Heart left ventricle (tissue), 16 donors: ENCODE measurements at places on chromosomes 3 and 15.

- DNase-seq, result no peak
These were observed 9.0 kb downstream of the UROC1 start for GRCh38 chr3:126508564-126508964.

GRCh38 chr3:97432914-97433313 lies 331.6 kb upstream of the ARL6 start:
- DNase-seq, result no peak

GRCh38 chr15:90230071-90230494 lies 3.7 kb downstream of the CIB1 start:
- no peak for DNase-seq

GRCh38 chr3:33746416-33747116 lies 28.5 kb upstream of the CLASP2 start:
- DNase-seq, result no peak

GRCh38 chr15:65376767-65377104 lies 1.1 kb downstream of the IGDCC3 start:
- DNase-seq, result no peak

- peak; percentile 60 for DNase-seq
These were observed 13.8 kb downstream of the ATP10A start for GRCh38 chr15:25849157-25849921.

- DNase-seq, result no peak
These were observed 29.7 kb downstream of the PRR23E start for GRCh38 chr3:127222664-127223063.

DNA sequence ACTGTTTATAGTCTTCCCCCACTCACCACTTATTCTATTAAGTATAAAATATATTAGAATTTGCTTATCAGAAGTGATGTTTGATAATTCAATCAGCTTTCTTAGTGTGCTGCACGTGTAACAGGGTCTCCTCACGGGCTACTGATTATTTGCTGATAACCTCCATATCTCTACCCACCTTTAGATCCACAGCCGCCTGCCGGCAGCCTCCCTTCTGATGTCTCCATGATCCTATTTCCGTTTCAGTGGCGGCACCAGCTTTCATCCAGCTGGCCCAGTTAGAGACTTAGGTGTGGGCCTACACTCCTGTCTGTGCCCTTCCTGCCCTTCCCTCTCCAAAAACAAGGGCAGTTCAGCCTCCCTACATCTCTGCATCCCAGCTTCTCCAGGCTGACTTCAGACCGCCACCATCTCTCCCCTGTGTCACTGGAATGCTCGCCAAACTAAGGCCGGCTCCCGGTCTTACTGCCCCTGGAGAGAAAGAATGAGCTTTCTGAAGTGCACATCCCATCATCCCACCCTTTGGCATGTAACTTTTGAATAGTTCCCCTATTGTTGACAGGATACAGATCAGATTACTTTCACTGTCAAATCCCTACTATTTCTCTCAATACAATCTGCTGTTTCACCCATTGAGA lies 76.6 kb upstream of the PRTG start:
- no peak for DNase-seq

DNA sequence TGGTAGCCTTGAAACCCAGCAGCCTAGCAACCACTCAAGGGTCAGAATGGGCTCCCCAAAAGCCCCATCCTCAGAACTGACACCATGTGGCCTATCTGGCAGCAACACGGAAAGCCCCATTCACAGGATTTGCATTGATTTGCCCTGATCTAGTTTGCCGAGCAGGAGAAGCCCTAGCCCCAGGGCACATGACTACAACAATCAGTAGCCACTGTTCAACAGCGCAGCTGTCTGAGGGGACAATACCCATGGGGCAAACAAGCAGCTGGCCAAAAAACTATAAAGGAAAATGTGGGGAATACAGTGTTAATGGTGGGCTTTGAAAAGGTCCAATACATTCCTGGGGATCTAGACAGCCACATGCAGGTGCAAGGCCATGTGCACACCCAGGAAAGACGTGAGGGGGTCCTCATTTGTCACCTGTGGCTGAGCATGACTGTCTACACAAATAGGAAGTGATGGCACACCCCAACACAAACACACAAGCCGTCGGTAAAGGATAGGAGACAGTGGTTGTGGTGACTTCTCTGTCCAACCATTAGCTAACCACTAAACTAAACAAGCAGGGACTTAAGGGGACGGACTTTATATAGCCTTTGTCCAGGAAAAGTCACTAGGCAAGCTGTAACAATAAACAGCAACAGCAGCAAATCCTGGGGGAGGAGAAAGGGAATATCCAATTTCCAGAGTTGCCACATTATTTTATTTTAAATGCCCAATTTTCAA lies 113.7 kb downstream of the LRIG1 start:
- DNase-seq, result no peak

GRCh38 chr15:91102546-91103330 lies 2.7 kb downstream of the SV2B start:
- DNase-seq, result no peak

DNA sequence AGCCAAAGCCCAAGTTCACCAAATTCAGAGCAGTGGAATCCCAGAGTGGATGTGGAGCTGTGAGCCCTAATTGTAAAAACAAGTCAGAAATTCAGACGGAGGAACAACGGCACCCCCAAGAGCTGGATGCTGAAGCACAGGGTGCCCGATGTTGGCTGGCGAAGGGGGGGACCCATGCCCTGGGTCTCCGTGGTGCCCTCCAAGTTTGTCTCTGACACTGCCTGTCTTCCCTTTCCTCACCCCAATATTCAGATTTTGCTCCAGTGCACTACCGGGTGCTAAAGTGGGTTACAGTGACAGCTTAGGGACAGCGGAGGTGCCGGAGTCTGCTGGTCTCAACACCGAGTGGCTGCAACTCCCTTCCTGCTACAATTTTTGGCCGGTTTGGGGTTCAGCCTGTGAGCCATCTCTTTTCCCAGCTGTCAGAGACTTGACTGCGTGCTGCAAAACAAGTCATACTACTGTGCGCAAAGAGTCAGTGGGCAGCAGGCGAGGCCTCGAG lies 6.6 kb downstream of the GRIP2 start:
- DNase-seq, result peak; percentile 49

- no peak for DNase-seq
These were observed 34.9 kb downstream of the SPATA12 start for GRCh38 chr3:57095363-57095762.

GRCh38 chr3:147472846-147473245 lies 63.7 kb downstream of the ZIC1 start:
- DNase-seq, result no peak

- no peak for DNase-seq
These were observed 222.9 kb downstream of the DTWD1 start for GRCh38 chr15:49843725-49844124.

- no peak for DNase-seq
These were observed 338.0 kb upstream of the KCNH8 start for GRCh38 chr3:18810306-18810661.

DNA sequence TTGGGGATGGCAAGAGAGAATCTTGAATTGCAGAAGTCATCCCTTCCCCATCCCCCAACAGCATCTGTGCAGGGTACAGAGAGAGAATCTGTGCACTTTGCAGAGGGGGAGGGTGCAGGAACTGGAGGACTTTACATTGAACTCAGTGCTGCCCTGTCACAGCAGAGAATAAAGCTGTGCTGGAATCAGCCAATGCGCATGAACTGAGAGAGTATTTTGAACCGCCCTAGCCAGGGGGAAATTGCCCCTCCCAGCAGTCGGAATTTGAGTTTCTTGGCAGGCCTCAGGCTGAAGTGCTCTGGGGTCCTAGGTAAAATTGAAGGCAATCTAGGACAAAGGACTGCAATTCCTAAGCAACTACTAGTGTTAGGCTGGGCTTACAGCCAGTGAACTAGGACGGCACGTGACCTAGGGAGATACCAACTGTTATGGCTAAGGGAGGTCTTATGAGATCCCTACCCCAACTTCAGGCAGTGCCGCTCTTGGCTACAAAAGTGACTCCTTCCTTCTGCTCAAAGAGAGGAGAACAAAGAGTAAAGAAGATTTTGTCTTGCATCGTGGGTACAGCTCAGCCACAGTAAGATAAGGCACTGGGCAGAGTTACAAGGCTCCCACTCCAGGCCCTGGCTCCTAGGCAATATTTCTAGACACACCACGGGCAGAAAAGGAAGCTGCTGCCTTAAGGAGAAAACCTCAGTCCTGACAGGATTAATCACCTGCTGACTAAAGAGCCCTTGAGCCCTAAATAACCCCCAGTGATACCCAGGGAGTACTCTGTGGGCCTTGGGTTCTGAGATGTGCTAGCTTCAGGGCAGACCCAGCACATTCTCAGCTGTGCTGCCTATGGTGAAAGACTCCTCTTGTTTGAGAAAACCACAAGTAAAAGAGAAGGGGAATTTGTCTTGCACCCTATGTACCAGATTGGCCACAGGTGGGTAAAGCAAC lies 300.5 kb upstream of the ALCAM start:
- no peak for DNase-seq

DNA sequence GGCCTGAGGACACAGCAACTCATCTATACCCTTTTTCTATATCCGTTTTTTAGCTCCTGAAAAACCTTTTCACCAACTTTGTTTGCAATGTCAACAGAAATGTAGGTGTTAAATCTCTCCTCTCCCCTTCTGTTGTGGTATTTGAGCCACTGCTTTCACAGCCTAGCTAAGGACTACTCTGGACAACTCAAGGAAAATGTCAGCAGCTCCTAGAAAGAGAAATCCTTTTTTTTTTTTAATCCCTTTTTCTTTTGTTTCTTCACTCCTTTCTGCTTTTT lies 176.6 kb downstream of the KLHL25 start:
- no peak for DNase-seq

DNA sequence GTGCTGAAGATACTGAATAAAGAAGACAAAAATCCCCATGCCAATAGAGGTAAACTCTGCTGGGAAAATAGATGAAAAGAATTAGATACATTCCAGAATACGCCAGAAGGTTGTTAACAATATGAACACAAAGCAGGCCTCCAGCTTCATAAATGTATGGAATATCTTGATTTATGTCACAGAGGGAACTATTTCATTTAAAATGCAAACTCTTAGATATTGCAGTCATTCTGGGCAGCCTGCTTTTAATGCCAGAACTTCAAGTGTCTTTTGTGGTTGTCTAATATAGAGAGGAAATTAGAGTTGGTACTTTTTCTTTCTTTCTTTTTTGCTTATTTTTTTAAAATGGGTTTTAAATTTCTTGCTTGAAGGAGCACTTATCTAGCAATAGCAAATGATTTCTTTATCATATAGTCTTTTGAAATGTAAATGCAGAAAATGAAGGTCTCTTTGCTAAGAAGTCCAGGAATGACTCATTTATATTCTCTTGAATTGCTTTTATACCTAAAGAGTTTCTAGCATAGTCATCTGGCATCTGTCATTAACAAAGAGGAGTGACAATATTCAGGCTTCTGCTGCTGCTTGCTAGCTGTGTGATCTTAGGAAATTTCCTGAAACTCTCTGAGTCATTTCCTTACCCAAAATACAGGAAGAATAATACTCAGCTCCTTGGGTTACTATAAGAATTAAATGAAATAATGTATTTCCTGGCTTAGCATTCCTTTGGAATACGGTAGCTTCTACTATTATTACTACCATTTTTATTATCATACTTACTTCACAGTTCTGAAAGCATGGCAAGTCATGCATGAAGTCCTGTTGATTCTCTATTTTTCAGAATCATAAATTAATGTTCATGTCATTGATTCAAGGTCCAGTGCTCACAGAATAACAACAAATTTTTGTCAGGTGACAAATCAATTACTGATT lies 527.6 kb downstream of the DIPK2A start:
- DNase-seq, result no peak

GRCh38 chr15:33782966-33783365 lies 185.3 kb upstream of the CHRM5 start:
- no peak for DNase-seq

DNA sequence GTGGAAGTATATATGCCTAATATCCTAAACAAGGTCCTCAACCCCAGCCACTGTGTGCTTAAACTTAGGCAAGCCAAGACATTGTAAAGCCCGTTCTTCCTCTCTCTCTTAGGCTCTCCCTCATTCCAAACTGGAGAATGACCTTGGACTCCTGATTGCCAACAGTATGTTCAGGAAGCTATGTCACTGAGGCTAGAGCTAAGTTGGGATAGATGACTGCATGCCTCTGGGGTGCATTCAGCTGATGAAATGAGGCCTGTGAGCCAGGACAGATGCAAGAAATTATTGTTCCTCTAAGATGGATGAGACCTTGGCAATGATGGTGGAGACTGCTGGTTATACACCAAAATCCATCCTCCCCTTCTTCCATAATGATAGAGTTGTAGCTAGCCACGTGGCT lies 27.9 kb upstream of the TBC1D21 start:
- no peak for DNase-seq

GRCh38 chr3:127040216-127040615 lies 57.3 kb downstream of the PLXNA1 start:
- DNase-seq, result no peak

- DNase-seq, result no peak
These were observed 671.4 kb downstream of the AGBL1 start for GRCh38 chr15:86751116-86751515.

GRCh38 chr15:63473007-63473748 lies 31.2 kb upstream of the USP3 start:
- DNase-seq, result no peak

- no peak for DNase-seq
These were observed 5.8 kb downstream of the GNAI2 start for GRCh38 chr3:50241713-50242380.

GRCh38 chr3:97817965-97818364 lies 3.8 kb upstream of the CRYBG3 start:
- no peak for DNase-seq

DNA sequence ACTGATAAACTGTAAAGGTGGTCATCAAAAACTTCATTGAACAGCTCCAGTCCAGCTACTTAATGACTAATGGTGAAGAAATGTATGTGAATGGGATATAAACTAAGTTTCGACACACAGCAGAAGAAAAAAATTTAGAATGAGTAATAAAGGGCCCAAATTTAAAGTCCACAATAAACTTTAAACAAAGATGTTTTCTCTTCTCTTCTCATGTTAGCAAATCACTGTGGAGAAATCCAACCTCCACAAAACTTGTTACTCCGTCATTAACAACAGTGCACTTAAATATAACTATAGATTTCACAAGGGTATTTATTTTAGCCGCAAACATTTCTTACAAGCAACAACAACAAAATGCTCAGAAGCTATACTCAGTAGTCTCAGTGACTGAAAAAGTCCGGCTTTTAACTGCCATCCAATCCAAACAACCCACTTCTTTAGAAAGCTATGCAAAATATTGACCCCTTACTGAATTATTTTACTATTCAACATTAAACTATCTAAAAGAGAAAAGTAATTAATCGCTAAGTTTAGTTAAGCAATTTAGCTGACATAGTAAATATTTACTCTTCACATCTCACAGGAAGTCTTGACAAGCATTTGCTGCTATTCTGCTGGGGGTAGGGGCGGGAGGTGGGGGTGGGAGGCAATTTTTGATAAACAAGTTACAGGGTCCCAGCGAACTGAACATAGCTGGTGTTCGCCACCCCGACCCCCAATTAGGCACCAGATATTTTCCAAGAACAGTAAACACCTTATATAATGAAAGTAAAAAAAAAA lies 2.4 kb downstream of the IGF2BP2 start:
- DNase-seq, result no peak
